ENCODE measurements at places on chromosomes 7 and 10.

DNA sequence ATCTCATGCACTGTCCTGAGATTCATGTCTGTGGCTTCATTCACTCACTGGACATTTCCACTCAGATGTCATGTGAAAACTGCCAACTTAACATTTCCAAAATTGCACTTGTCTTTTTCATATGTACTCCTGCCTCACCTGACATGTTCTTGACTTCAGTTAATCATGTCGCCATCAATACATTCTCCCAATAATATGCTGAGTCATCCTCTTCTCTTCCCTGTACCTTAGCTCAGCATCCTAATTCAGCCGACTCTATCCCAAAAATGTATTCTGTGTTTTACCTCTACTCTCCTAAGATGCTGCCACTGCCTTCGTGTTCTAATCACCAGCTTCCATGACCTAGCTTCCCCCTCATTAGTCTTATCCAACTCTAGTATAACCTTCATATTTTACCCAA lies 93.9 kb upstream of the GNAI1 start:
- no peak for DNase-seq

DNA sequence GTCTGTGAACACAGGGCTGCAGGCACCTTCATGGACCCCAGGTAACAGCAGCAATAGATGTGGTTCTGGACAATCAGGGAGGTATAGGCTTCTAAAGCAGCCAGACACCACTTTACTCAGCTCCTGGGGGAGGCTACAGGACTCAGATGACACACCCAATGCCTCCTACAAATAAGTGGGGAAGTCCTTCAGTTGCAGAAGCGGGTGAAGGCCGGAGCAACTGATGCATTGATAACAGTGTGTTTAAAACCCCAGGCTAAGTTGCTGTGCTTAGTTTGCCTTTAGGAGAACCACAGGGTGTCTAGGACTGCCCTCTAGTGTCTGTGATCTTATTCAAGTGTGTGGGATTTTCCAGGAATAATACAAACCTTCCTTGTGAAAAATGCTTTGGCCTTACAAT lies 5.9 kb upstream of the ITGA8 start:
- peak; percentile 70 for DNase-seq

- no peak for DNase-seq
Observed at GRCh38 chr7:130882396-130882795, 148.4 kb upstream of the KLF14 start.

- DNase-seq: no peak
Observed at GRCh38 chr10:126317751-126318150, 70.5 kb downstream of the ADAM12 start.

DNA sequence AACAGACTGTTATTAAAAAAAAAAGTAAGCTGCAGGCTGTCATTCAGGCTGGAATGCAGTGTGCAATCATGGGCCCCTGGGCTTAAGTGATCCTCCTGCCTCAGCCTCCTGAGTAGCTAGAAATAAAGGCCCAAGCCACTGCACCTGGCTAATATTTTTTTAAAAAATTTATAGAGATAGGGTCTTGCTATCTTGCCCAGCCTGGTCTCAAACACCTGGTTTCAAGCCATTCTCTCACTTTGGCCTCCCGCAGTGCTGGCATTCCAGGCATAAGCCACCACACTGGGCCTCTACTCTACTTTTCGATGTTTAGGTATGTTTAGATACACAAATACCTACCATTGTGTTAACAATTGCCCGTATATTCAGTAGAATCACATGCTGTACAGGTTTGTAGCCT lies 270.4 kb upstream of the PRKCQ start:
- DNase-seq: no peak

DNA sequence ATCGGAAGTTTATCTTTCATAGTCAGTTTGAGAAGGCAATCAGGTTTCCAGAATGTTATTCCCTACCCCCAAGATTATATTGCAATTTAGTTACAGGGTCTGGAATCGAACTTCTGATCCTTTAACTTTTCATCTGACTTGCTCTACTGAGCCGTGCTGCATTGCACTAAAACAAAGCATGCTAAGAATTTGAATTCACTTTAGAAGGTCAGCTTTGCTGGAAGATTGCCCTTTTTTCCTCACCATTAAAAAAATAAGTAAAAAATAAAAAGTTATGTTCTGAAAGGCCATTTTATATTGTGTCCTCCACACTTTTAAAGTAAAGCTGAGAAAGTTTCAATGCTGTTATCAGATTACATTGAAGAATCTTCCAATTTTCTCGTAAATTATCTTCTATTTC lies 388.8 kb upstream of the PHF14 start:
- DNase-seq: no peak

- DNase-seq: no peak
Observed at GRCh38 chr10:126638542-126638941, 32.0 kb downstream of the C10orf90 start.

DNA sequence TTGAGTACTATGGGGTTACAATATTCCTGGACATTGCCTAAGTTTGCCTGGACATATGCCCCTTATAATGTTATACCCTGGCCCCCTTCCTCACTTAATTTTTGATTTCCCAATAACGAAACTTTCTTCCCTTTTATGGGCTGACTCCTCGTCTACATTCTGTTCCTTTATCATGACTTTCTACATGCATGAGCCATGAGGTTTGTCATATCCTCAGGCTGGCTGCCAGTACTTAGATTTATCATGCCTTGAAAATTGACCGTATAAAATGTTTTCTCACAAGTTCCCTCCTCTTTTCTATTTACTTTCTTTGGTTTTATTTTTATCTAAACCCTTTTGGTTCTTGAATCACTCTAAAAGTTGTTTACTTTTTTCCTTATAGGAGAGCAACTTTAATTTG lies 4.7 kb downstream of the DNAH11 start:
- DNase-seq: no peak

- no peak for DNase-seq
Observed at GRCh38 chr7:1815051-1815481, 145.0 kb downstream of the ELFN1 start.

DNA sequence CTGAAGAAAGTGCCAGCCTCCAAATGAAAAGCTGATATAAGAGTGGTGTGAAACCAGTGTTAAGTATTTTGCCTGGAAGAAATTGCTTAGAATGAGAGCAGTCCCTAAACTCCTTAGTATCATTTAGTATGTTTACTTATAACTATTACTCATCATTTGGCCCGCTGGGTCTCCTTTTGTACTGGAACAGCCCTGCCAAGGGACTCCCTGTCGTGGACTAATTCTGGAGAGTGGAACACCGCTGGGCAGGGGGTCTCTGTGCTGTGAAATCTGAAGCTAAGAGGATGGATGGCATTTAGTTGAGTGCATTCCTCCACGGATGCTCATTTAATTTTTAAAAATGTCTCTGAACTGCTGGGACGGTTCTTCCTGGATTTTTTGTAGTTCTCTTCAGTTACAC lies 889.9 kb upstream of the C7orf33 start:
- no peak for DNase-seq

DNA sequence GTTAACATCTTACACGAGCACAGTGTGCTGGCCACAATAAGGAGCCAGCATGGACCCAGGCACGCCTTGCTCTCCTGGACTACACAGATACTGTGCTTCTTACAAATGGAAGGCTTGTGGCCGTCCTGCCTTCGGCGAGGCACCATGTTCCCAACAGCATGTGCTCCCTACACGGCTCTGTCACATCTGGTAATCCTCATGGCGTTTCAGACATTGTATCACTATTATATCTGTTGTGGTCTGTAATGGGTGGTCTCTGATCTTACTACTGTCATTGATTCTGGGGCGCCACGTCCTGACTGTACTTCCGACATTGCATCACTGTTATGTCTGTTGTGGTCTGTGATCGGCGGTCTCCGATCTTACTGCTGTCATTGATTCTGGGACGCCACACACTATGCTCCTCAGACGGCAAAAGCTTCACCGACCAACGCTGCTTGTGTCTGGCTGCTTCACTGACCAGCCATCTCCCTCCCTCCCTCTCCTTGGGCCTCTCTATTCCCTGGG lies 195.4 kb downstream of the MAD1L1 start:
- DNase-seq: peak; percentile 64

DNA sequence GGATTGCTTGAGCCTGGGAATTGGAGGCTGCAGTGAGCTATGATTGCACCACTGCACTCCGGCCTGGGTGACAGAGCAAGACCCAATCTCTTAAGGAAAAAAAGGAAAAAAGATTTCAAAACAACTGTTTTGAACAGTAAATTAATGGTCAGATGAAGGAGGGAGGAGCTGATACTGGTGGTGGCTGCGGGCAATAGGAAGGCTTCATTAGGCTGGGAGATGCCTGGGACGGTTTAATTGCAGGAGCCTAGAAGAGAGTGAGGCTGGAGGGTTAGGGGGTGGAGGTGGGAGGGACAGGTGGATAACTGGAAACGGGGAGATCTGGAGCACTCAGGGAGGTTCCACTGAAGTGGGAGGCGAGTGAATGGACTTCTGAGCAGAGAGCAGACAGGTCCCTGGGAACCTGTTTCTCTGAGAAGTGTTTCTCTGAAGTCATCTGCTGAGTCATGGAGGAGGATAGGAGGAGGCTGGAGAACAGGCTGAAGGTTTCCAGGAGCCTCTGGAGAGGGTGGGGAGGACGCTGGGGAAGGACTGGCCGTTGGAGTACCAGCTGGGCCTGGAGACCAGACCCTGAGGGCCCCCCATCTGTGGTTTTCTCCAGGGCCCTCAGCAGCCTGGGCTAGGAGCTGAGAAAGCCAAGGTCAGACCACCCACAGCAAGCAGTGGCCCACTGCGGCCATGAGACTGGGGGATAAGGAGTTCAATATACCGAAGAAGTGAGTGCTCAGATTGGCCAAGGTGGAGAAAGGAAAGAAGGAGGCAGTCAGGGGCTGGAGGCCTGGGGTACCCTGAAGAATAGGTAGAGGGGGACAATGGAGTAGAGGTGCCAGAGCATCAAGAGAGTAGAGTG lies 14.4 kb upstream of the YWHAG start:
- peak; percentile 62 for DNase-seq

DNA sequence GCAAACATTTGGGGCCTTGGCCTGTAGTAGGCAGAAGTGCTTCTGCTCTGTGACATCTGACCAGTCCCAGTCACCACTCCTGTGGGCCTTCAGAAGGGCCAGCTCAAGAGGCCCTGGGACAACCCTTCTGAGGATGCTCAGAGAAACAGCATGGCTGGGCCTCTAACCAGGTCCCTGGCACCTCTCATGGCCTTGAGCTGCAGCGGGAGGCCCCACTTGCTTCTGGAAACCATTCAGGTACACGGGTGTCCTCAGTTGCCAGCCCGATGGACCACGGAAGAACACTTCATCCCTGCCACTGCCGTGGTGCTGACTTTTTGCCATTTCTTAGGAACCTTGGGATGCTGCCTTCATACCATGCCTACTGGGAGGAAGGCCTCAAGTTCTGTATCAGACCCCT lies 57.6 kb downstream of the HSPA12A start:
- no peak for DNase-seq

DNA sequence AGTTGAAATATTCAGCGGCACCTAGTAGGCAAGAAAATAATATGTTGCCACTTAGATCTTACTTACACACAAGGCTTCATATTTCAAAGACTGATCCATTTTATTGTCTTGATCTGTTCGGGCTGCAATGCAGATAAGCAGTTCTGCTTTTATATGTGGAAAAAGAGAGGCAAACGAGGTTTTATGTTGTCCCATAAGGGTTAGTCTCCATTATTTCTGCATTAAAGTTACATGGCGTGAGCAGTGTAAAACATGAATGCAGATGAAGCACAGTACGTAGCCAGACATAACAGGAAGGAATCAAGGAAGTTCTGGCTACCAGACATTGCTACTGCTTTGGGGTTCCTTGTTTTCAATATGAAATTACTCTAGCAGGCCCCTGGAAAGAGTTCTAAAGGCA lies 224.8 kb downstream of the BBS9 start:
- no peak for DNase-seq

GRCh38 chr7:78326189-78326588 lies 527.6 kb downstream of the PHTF2 start:
- peak; percentile 66 for DNase-seq

DNA sequence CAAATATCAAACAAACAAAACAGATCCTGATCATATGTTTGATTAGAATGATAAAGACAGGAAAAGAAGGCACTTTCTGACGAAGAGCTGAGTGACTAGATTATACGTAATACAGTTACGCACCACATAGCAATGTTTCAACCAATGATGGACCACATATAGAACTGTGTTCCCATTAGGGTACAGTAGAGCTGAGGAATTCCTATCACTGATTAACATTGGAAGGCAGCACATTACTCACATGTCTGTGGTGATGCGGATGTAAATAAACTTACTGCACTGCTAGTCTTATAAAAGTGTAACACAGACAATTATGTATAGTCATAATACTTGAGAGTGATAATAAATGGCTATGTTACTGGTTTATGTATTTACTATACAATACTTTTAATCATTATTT lies 98.3 kb downstream of the PTN start:
- no peak for DNase-seq

- DNase-seq: peak; percentile 18
Observed at GRCh38 chr7:87435546-87435945, 39.9 kb downstream of the ABCB4 start.

DNA sequence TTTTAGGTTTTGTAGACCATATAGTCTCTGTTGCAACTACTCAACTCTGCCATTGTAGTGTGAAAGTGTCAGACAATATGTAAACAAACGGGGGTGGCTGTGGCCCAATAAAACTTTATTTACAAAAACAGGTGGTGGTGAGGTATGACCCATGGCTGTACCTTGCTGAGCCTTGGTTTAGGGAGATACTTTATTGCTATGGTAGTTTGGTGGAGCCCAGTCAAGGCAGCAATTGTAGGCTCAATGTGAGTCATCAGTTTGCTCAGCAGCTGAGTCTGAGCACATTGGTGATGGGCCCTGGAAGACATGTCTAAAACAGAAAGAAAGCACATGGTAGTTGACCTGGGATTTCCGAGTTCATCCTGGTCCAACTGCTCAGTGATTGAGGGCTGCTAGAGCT lies 242.5 kb downstream of the REEP3 start:
- DNase-seq: no peak

DNA sequence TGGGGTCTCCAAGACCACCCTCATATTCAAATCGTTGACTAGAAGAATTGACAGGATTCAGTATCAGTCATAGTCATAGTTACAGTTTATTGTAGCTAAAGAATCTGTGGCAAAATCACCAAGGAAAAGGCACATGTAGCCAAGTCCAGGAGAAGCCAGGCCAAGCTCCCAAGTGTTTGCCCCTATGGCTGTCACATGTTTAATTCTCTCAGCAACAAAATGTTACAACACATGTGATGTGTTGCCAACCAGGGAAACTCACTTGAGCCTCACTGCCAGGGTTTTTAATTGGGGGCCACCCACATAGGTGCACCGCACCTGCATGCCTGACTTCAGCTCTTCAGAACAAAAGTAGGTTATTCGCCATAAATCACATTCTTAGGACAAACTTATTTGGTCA lies 1030.9 kb upstream of the CELF2 start:
- DNase-seq: no peak

GRCh38 chr7:158763454-158764033 lies 58.9 kb upstream of the NCAPG2 start:
- DNase-seq: no peak

GRCh38 chr10:35210961-35211360 lies 84.3 kb downstream of the CREM start:
- DNase-seq: no peak

DNA sequence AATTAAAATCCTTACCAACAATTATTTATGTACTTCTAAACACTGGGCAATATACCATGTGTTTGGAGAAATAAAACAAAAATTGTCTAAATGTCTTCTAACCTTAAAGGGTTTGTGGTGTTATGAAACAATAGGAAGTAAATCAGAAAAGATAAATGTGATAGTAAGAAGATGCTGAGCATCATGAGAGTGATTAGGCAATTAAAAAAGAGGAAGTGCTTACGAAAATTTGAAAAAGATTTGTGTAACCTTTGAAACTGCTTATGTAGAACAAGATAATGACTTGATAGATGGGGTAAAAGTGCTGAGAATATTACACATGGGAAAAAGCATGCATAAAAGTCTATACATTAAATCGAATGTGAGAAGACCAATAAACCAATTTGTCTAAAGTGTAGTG lies 573.4 kb upstream of the CNTNAP2 start:
- DNase-seq: no peak

Measured in fibroblast of skin of right quadriceps (primary cell).